NCI-H2107 (cell line): ENCODE measurements at places on chromosomes 7 and 10.

- DNase-seq, result no peak
Measured at GRCh38 chr10:91313796-91314485, 93.5 kb downstream of the PCGF5 start.

DNA sequence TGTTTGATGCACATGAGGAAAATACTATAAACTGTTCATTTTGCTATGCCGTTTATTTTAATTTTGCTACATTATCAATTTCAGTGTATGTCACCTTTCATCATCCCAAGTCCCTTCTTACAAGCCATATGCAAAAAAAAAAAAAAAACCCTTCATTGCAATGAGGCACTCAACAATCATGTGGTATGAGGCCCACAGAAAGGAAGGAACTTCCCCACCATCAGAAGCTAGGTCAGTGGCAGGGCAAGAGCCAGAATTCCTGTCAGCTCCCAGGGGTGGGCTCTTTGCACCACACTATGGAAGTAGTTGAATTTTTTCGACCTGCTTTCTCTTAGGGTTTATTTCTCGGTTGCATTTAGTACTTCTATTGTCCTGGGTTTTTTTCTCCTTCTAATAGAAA is 75.4 kb downstream of the NOC3L start:
- DNase-seq, result no peak

DNA sequence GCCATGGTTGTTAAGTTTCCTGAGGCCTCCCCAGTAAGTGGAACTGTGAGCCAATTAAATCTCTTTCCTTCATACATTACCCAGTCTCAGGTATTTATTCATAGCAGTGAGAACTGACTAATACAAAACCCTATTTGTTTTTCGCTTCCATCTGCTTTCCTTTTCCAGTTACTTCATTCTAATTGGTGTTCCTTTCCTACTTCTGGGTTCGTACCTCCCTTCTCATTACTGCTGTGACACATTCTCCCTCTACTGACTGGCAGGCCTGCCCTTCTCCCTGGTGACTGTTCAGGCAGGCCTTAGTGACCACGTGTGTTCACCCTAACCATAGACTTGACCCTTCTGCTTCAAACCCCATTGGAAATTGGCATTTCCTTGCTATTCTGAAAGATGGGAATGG is 37.7 kb downstream of the MTURN start:
- no peak for DNase-seq

GRCh38 chr7:142088022-142088714 is 23.4 kb upstream of the MGAM2 start:
- DNase-seq, result no peak

GRCh38 chr10:88103576-88103975 is 240.2 kb downstream of the PTEN start:
- no peak for DNase-seq

GRCh38 chr10:51983481-51983880 is 284.1 kb upstream of the CSTF2T start:
- no peak for DNase-seq

DNA sequence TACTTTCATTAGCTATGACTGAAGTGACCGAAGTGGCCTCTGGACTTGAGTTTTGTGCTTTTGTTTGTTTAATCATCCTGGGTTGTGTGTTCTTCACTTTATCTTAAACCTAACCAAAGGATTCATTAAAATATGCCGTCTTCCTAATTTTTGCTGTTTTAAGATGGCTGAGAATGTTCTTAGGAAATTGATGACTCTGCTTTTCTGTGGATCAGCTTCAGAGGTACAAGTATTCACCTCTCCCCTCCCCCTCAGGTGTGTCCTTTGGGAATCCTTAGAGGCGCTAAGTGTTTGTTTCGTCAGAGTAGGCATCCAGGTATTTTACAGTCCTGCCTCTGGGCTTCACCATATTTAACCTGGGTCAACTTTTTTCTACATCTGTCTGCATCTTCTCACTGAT is 1.1 kb downstream of the CCDC126 start:
- peak; percentile 7 for DNase-seq

DNA sequence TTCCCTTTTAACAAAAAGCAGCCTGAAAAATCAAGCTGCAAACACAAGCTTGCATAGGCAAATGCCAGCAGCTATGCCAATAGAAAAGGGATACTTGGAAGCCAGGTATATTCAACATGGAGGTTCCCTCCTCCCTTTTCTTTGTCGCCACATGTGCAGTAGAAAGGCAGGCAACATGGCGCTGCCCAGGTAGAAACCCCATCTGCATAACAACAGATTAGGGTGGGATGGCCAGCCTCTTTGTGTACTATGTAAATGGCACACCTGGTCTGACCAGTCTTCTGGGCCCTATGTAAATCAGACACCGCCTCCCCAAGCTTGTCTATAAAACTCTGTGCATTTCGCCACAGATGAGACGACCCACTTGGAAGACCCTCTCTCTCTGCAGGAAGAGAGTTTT is 58.1 kb downstream of the CCDC3 start:
- DNase-seq, result no peak

- no peak for DNase-seq
Measured at GRCh38 chr10:104640339-104641186, 527 bp upstream of the SORCS3 start.

DNA sequence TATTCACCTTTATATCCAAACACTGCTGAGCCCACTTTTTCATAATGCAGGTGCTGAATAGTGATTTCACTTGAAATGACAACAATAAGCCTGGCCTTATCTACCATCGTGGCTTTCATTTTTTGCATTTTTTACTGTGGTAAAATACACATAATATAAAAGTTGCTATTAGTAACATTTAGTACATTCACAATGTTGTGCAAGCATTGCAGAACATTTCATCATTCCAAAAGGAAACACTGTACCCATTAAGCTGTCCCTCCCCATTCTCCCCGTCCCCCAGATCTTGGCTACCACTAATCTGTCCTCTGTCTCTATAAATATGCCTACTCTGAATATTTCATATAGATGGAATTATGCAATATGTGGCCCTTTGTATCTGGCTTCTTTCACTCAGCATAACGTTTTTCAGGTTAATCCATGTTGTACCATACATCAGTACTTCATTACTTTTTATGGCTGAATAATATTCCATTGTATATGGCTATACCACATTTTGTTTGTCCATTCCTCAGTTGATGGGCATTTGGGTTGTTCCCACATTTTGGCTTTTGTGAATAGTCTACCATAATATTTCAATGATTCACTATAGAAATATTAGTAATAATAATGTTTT is 68.5 kb upstream of the ARID5B start:
- DNase-seq, result no peak

DNA sequence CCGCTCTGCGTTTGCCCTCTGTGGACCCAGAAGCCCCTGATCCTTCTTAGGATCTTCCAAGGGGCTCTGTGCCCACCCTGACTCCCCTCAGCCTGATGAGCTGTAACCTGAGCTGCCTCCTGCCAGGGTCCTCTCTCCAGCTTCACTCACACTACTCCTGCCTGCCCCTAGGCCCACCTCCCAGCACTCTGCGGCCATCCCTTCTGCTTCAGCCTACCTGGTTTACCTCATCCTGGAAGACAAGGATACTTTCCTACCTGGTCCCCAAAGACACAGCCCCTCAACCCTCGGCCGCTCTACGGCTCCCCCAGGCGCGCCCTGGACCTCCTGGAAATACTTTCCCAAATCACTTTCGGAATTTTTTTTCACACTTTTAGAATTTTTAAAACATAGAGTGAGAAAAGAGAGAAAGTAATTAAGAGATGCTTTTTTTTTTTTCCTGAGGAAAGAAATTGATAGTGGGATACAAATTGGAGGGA is 6.4 kb upstream of the ZNF862 start:
- DNase-seq, result no peak

- DNase-seq, result no peak
Measured at GRCh38 chr10:21183025-21183424, 285.9 kb upstream of the NEBL start.

DNA sequence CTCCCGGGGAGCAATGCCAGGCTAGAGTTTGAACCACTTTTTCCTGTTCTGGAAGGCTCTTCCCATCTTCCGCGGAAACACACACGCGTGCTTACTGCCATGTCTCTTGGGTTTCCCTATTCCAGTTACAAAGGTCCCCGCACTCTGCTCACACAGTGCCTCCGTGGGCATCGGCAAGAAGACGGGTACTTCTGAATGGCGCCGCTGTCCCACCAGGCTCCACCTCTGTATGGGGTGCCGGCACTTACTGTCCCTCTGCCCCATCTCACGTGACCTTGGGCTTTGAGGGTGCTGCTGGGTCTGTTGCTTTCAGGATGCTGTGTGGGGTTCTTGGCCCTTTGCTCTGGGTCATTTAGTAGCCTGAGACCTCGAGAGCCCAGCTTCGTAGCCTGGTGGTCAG is 170.7 kb upstream of the SH2B2 start:
- DNase-seq, result no peak

DNA sequence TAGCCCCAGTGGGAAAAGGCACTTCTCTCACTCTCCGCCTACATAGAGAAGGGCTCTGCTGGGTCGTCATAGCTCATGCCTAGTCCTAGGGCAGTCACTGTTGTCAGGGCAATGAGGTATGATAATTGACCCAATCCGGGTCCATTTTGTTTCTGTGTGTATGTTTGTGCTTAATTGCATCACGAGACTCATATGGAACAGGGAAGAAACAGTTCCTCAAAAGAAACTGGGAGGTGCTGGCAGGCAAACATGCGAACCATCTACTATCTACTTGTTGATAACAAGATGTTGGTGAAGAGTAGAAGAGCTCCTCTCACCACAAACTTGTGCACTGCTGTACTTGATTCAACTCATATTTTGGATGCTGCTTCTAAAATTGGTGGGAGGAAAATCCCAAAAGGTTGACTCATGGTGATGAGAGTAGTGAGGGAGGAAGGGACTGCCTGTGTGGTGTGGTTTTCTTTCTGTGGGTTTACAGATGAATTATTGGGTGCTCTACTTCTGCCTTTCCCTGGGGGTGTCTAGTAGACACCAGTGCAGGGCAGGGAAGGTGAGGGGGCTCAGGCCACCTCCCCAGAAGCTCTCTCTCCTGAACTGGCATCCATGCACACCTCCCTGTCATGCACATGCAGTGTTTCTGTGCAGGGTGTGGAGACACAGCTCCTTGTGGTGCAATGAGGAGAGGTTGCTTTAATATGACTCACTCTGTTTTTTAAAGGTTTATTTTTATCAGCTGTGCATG is 29.4 kb downstream of the LSMEM1 start:
- no peak for DNase-seq

DNA sequence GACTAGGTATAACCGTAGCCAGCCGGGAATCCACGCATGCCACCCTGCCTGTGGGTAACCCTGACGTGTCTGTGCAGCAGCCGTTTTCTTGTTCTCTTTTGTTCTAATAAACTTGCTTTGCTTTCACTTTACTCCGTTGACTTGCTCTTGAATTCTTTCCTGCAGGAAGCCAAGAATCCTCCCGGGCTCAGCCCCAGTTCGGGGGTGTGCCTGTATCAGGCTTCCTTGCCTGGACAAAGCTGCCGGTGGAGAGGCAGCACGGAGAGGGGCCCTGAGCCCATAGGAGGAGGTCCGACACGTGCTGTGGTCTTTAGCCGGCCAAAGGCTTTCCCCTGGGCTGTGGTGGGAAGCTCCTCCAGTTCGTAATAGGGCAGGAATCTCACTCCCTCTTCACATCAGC is 256.5 kb upstream of the PPP2R2D start:
- no peak for DNase-seq

- no peak for DNase-seq
Measured at GRCh38 chr10:44856696-44857095, 54.4 kb upstream of the TMEM72 start.

GRCh38 chr10:115956225-115957011 is 316.6 kb downstream of the GFRA1 start:
- no peak for DNase-seq

- no peak for DNase-seq
Measured at GRCh38 chr10:104424719-104425118, 71.1 kb downstream of the CFAP58 start.

- DNase-seq, result no peak
Measured at GRCh38 chr10:18312374-18313139, 172.3 kb downstream of the CACNB2 start.

GRCh38 chr10:132069849-132070182 is 4.1 kb downstream of the JAKMIP3 start:
- no peak for DNase-seq

- DNase-seq, result no peak
Measured at GRCh38 chr10:35347121-35347562, 10.8 kb downstream of the CCNY start.
